HCT116 (cell line): ENCODE measurements at places on chromosomes 4 and X. TPM values are rescaled to one million over a fixed set of nuclear protein-coding genes. Genes with fewer than 3 reads are reported as not detected.

- no peak for DNase-seq
Measured at GRCh38 chr4:138341739-138342415, 99.7 kb upstream of the SLC7A11 start.

- no peak for DNase-seq
Measured at GRCh38 chrX:15838017-15838416, 16.6 kb downstream of the AP1S2 start.

GRCh38 chr4:128298852-128299251 lies 11.2 kb upstream of the PGRMC2 start:
- DNase-seq = no peak

DNA sequence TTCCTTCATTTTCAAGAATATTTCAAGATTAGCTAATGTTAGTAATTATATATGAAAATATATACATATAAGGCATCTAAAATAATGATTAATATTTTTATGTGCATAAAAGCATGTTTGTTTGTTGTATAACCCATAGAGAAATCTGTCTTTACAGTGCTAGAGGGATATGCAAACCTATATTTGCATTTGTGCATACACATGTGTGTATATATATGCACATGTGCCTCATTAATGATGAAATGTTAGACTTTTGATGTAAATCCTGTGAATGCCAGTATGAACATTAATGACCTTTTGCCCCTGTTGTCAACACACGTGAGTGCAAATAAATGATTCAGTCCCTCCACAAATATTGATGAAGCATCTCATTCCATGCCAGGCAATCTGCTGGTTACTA lies 197.9 kb downstream of the ARHGAP10 start:
- no peak for DNase-seq

- DNase-seq = no peak
Measured at GRCh38 chrX:150574559-150575418, 6.4 kb downstream of the MTM1 start.

ETDA gene
- total RNA-seq = not detected
